ENCODE measurements at places on chromosomes 5 and 9. TPM values are rescaled to one million over a fixed set of nuclear protein-coding genes. Genes with fewer than 3 reads are reported as not detected.
A peak's percentile ranks its signal among the peaks of the same experiment; 100 is the strongest.

DNA sequence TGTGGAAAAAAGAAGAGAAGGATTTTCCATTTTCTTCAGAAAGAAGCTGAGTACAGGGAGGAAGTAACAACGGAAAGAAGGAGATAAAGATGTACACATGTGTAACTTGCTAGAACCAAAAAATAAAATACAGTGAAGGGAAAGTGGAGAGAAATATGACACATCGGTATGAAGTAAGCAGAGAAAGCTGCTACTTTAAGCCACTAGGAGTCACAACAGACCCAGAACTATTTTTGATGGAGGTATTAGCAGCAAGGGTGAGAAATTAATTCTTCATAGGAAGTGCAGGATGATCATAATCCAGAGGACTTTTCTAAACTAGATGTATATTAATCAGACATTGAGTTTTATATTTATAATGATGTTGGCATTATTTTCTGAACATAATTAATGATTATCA is 88.5 kb downstream of the FAM174A start:
- peak; percentile 18 for DNase-seq

- no peak for DNase-seq
Measured at GRCh38 chr9:16950051-16950450, 79.6 kb upstream of the BNC2 start.

- DNase-seq, result peak; percentile 20
Measured at GRCh38 chr5:52786949-52787599, 642 bp upstream of the ITGA1 start.

GRCh38 chr5:129141696-129142095 is 47.1 kb downstream of the ISOC1 start:
- DNase-seq, result no peak

The MOB3B gene
- total RNA-seq, result 0.19 TPM

The FOXE1 gene
- not detected for total RNA-seq

Measured in A673 (cell line).